ENCODE measurements at places on chromosomes 6 and 20.

DNA sequence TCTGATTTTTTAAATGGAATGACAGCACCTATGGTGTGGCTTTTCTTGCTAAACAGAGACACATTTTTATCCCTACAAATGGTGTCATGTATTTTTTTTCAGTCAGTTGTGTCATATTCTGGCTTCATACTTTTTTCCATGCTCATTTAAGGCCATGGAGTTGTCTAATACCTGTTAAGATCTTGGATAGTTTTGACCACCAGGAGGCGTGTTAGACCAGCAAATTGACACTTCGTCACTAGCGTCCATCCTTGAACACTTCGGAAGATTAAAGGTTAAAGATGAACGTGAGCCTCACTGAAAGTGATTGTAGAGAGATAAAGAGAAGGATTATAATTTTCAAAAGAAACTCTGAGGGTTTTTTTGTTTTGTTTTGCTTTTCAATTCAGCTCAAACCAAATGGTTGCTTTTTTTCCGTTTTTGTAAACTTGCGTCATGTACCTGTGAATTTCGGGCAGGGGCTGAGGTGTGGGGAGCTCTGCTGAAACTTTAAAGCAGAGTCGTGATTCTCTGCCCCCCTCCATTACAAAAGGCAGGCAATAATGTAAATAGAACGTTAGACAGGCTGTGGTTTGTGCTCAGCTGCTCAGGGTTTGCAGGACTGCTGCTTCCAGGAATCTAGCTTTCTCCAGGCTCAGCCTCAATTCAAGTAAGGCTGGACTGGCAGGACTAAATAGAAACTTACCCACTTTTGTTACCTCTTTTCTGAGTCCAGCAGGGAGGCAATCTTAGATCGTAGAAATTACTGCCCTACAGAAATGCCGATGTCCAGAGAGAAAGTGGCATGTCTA is 245.1 kb downstream of the FOXA2 start:
- DNase-seq = peak; percentile 70

GRCh38 chr6:107479089-107479690 is 10.7 kb upstream of the SOBP start:
- DNase-seq = no peak

DNA sequence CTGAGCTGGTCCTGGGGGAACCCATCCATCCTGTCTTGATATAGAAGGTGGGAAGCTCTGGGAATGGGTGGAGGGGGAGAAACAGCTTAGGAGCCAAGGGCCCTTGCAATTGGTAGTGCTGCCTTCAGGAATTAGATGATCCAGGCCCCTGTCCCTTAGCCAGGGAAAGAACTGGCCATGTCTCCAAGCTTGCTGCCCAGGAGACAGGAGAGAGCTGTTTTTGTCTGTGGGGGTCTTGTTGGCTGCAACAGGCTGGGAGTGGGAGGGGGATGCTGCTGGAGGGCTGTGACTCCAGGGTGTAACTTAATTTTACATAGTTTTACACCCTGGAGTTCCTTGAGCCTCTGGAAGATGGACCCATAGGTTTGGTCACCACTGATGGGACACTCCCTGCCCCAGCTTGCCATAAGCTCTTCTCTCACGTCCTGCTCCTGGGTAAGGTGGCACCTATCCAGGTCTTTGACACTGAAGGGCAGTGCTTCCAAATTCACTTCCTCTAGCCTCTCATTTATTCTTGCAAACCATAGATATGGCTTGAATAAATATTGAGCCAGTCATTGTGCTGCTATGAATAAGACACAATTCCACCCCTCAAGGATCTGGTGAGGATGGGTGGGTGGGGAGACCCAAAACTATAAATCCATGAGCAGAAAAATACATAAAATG is 16.8 kb downstream of the VEGFA start:
- no peak for DNase-seq

- DNase-seq = no peak
These were observed 48.0 kb downstream of the ARMC2 start for GRCh38 chr6:108896111-108896661.

GRCh38 chr6:31210123-31210522 is 39.6 kb upstream of the POU5F1 start:
- no peak for DNase-seq

DNA sequence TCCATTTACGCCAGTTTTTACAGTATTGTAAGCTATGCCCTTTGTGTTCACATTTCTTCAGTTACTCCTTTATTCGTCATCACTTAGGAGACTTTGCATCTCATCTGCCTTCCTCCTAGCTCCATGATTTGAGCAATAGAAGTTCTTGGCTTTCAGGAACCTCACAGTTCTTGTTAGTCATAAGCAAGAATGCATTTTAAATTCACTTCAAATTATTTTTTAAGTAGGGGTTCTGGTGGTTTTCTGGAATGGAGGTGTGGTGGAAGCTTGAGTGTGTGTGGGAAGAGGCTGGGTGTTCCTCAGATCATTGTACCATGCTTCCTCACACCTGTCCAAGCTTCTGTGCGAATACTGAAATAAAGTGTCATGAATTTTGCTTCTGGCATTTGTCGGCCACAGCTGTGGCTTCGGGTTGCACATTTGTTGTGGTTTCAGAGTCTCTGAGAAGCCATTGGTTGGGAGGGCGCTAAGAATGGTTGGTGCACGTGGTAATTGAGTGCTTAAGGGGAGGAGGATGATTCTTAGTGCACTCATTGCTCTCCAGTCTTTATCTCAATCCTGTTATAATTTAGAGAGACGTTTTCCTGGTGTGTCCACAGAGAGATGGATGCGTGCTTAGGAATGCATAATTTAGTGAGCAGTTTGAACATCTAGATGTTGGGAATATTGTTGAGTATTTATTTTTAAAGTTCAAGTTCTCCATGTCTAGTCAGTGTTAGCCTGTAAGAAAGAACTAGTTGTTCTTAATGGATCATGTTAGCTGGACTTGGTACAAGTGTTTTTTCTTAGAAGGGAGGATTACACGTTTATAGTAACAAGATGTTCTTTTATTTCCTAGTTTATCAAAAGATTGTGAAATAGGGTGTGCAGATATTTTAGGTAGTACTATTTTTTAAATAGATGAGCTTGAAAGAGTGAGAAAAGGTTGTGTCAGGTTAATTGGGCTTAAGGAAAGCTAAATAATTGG is 31.9 kb downstream of the FOXO3 start:
- DNase-seq = peak; percentile 79

DNA sequence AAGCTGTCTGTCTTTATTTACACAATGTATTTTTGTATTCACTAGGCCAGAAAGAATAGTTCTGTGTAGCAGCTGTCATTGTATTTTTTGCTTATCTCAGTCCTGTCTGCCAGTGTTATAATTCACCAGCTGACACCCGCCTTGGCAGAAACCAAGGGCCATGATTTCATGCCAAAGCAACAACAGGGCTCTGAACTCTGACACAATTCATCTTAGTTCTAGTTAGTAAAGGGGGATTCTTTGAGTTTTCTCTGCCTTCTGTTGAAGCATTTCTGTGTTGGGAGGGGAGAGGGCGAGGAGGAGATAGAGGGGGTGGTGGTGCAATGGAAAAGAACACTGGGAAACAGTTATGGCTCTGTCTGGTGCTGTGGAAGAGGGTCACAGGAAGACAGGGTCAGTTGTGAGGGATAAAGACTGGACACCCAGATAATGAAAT is 684.6 kb upstream of the MARCKS start:
- DNase-seq = no peak

- no peak for DNase-seq
These were observed 66.8 kb upstream of the CCN2 start for GRCh38 chr6:132017942-132018341.

DNA sequence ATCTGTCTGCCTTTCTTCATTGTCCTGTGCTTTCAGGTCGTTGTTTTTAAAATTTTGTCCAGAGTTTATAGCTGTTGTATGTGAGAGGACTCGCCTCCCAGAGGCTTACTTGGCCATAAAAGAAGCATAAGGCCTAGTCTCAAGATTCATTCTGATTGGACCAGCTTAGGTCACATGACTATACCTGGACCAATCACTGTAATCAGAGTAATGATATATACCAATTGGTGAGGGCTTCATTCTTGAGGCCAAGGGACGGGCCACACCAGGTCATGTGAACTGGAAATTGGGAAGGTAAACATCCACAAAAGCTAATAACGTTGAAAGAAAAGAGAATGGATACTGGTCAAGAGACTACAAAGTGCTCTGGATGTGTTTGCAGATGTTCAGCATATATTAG is 141.4 kb upstream of the SULF2 start:
- no peak for DNase-seq

GRCh38 chr20:62366370-62367135 is 559 bp downstream of the LAMA5 start:
- no peak for DNase-seq

- DNase-seq = no peak
These were observed 579.9 kb downstream of the MMUT start for GRCh38 chr6:48883116-48883515.

DNA sequence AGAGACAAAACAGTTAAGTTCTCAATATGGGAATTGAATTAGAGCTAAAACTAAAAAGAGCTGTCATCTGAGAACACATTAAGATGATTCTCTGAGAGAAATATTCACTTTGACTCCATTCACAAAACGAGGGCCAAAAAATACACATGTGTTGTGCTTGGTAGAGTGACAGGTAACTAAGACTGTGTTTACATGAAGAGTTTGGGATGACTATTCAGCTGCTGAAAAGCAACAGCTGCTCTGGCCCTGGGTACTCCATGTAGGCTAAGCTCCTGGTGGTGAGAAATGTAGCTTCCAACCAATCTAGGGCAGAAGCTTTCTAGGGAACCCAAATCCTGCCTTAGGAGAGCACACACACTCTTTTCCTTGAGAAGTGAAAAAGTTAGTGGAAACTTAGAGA is 184.5 kb downstream of the COL21A1 start:
- no peak for DNase-seq

DNA sequence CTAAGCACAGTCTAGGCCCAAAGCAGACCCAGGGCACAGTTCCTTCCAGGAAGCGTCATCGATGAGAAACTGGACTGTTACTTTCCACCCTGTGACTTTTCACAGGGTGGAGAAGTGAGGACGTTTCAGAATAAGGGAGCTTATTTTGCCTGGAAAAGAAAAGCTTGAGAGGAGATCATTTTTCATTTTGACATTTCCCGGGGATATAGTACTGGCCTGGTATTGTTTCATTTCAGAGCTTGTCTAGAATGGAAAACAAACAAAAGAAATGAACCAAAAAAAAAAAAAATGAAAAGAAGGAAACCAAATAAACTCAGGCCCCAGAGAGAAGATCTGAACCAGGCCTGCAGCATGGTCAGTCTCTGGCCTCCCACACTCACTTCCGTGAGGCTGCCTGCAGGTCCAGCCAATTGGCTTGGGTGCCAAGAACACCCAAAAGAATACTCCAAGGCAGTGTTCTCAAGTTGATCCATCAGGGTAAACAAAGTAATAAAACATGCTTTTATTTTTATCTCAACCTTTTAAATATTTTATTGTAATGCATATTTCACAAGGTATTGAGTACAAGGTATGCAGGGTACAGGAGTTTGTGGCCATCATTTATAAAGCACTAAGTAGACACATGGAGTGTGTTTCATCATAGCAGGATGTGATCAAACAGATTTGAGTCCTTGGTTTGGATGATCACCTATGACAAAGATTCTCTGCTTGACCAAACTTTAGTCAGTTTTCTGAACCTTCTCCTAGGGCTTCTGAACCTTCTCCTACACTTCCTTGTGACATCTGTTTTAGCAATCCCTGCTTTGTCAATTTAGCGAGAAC is 176.9 kb upstream of the GGTLC1 start:
- no peak for DNase-seq

DNA sequence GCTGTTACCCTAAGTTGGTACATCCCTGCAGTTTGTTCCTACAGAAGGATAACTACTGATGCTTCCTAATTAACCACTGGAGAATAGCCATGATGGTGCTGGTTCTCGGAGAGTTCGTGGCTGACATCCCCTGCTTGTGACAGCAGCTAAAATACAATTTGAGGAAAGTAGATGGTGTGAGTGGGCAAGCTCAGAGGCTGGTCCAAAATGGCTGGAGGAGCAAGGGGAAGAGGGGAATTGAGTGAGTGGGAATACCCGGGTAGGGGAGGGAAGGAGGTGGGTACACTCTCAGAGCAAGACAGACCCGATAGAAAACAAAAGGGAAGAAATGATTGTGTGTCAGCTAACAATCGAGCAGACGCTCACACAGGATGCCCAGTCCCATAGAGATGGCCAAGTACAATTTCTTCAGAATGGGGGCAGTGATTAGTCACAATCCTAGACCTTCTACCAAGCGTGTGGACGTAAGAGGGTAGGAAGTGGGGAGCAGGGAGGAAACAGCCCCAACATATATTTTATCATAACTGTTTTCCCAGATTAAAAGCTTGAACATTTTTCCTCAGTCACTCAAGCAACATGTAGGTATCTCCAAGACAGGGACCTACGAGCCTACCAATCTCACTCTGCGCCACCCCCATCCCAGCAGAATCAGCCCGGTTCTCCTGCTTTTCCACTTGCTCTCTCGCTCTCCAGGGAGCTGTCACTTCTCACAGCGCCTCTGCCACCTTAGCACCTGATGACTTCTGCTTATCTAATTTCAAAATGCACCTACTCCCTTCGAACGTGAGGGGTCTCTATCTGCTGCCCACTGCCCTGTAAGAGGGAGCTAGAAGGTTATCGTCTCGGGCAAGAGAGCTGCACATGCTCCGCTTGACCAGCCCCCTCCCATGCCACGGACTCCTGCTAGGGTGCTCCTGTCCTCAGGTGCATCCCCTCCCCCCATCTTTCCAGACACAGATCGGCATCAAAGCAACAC is 26.2 kb downstream of the RIPOR2 start:
- DNase-seq = no peak

GRCh38 chr20:32007787-32008616 is 2.2 kb upstream of the CCM2L start:
- DNase-seq = no peak

DNA sequence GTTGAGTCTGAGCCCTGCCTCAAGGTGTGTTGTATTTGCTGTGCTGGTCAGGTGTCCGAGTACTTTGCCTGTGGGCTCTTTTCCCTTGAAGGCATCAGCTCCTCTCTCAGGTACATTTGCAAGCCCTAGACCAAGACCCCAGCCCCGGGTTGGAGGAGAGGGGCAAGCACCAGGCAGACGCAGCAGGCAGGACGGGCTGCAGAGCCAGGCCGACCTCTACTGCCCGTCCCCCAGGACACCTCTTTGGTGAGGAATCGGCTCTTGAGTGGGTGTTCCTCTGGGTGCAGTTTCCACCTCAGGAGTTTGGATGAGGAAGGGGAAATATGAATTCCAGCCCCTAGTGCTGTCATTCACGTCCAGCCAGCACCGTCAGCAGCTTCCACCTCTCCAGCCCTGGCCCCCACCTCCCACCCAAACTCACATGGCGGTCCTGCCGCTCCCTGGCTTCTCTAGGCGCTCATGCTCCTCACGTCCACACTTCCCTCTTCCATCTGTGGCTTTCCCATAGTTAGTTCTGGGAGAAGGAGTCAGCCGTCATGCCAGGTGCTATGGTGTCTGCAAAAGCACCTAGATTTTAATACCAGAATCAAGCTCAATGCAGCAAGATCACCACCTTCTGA is 183.9 kb downstream of the DLL1 start:
- DNase-seq = no peak

GRCh38 chr20:49914310-49915117 is 815 bp downstream of the SPATA2 start:
- no peak for DNase-seq

- no peak for DNase-seq
These were observed 12.0 kb upstream of the HFE start for GRCh38 chr6:26075063-26075717.

- DNase-seq = no peak
These were observed 47.2 kb downstream of the FIG4 start for GRCh38 chr6:109738255-109738654.

GRCh38 chr20:37384683-37385174 is 38.8 kb downstream of the SRC start:
- peak; percentile 37 for DNase-seq
